ENCODE measurements at places on chromosomes 5 and 9. TPM values are rescaled to one million over a fixed set of nuclear protein-coding genes. Genes with fewer than 3 reads are reported as not detected.

DNA sequence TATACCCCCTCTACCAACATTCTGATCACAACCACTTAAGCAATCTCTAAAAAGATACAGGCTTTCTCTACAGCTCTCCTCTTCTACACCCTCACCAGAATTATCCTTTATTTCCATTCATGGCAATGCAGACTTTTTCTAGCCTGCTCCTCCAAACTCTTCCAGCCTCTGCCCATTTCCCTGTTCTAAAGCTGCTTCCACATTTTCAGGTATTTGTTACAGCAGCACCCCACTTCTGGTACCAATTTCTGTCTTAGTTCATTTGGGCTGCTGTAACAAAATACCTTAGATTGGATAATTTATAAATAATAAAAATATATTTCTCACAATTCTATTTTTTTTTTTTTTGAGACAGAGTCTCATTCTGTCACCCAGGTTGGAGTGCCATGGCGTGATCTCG is 53.0 kb upstream of the DNAH5 start:
- H3K27ac ChIP-seq: no peak overlapping the region
- H3K4me1 ChIP-seq: no peaks in the 10 kb centered on the region
- H3K36me3 ChIP-seq: no peaks in the 10 kb centered on the region
- peaks cover 2% of the 10 kb centered on the region for H3K27me3 ChIP-seq

DNA sequence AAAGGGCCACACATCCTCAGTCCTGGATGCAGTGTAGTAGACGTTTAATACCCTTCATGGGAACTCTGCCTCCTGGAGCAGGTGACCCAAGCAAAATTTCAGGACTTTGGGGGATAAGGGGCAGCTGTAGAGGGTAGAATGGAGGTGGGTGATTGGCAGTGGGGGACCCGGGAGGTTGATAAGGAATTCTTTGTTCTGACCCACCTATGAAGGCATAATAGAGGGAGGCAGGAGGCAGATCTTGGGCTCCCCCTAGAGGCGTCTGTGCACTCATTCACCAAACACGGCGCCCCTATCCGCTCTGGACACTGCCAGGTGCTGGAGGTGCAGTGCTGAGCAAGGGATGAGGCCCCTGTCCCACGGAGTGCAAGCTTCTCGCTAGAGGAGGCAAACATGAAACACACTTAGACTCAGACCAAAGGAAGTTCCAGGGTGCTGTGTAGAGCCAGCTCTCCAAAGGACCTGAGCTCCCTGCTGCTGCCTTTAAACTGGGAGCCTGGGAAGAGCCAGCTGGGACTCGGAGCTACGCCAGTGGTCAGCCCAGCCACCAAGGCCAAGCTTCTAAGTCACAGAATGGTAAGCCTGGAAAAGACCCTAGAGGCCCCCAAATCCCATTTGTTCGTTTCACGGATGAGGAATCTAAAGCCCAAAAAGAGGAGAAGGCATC is 7.7 kb downstream of the IL17B start:
- H3K4me1 ChIP-seq: peaks cover 5% of the 10 kb centered on the region
- no peak overlapping the region for H3K4me3 ChIP-seq
- peaks cover 8% of the 10 kb centered on the region for H3K36me3 ChIP-seq
- H3K27ac ChIP-seq: no peak overlapping the region

- H3K27me3 ChIP-seq: peaks cover 32% of the 10 kb centered on the region
- H3K4me3 ChIP-seq: no peak overlapping the region
- H3K4me1 ChIP-seq: peaks cover 4% of the 10 kb centered on the region
- no peaks in the 10 kb centered on the region for H3K36me3 ChIP-seq
- H3K27ac ChIP-seq: no peak overlapping the region
Observed at GRCh38 chr5:6700074-6700684, 13.1 kb upstream of the TENT4A start.

The RANBP3L gene
- not detected for total RNA-seq

The CCL27 gene
- total RNA-seq: 0.43 TPM

- H3K4me1 ChIP-seq: peaks cover 14% of the 10 kb centered on the region
- DNase-seq: no peak
- peaks cover 6% of the 10 kb centered on the region for H3K27me3 ChIP-seq
- no peaks in the 10 kb centered on the region for H3K36me3 ChIP-seq
- no peak overlapping the region for H3K27ac ChIP-seq
- H3K4me3 ChIP-seq: peak overlapping the region; percentile 26
Observed at GRCh38 chr9:129751841-129752801, 721 bp downstream of the PTGES start.

DNA sequence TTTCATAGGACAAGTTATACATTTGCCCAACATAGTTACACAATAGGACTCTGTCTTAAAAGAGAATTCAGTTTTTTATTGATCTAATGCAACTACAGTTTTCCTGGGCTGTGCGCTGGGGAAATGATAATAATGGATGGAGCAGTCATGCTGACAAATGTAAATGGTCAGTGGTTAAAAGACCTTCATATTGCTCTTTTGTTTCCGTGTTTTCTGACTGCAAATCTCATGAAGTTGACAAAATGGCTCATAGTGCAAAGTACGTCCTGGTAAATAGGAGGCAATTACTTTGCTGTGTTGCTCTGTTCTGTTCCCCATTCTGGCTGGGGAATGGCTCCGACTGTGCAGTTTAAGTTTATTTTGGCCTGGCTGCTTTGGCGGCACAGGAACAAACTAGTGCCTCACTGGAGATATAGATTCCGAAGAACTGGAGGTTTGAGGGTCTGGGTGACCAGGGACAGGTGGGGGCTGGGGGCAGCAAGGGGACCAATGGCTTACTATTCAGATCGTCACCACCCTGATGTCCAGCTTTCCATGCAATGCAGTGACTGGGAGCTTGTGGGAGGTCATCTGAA is 54.3 kb downstream of the PTTG1 start:
- peaks cover 72% of the 10 kb centered on the region for H3K36me3 ChIP-seq
- H3K27me3 ChIP-seq: no peaks in the 10 kb centered on the region
- DNase-seq: no peak

- H3K36me3 ChIP-seq: no peaks in the 10 kb centered on the region
- H3K4me3 ChIP-seq: no peak overlapping the region
Observed at GRCh38 chr5:7548596-7548995, 152.7 kb downstream of the ADCY2 start.

DNA sequence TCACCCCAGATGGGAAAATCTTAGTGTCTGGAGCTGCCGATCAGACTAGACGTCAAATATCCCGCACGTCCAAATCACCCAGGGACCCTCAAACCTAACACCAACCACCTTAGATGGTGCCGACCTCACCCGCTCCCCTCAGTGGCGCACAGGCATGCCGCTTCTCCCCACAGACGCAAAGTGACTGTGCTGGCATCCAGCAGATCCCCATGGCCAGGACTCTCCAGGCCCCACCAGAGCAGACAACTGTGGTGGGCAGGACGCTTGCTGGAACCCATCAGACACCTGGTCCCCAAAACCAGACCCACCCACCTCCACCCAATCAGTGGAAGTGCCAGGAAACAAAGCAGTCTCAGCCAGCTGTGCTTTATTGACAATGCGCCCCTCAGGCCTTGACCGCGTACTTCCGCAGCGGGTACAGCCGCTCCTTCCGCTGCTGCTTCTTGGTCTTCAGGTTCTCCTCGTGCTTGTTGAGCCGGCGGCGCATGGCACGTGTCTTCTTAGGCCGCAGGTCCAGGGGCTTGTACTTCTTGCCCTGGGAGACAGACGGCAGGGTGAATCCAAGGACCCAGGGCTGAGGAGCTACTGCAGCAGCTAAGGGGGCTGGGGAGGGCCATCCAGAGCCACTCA is 4.1 kb downstream of the RPL35 start:
- H3K36me3 ChIP-seq: peaks cover 47% of the 10 kb centered on the region
- H3K4me3 ChIP-seq: peak overlapping the region; percentile 10
- H3K4me1 ChIP-seq: peaks cover 38% of the 10 kb centered on the region
- H3K27ac ChIP-seq: peak overlapping the region; percentile 55

The IL3 gene
- 0.25 TPM for total RNA-seq

- H3K4me3 ChIP-seq: no peak overlapping the region
- H3K27me3 ChIP-seq: no peaks in the 10 kb centered on the region
- no peak for DNase-seq
- H3K27ac ChIP-seq: no peak overlapping the region
- peaks cover 53% of the 10 kb centered on the region for H3K4me1 ChIP-seq
- H3K36me3 ChIP-seq: no peaks in the 10 kb centered on the region
Observed at GRCh38 chr9:75907923-75908322, 17.4 kb downstream of the PCSK5 start.

The LRRTM2 gene
- not detected for total RNA-seq

The STING1 gene
- total RNA-seq: 43.7 TPM

The AKNA gene
- 166 TPM for total RNA-seq

The NME5 gene
- total RNA-seq: not detected

The DND1 gene
- total RNA-seq: 2.9 TPM

- H3K4me1 ChIP-seq: no peaks in the 10 kb centered on the region
- DNase-seq: no peak
- H3K27me3 ChIP-seq: no peaks in the 10 kb centered on the region
- H3K27ac ChIP-seq: no peak overlapping the region
Observed at GRCh38 chr9:91812191-91812590, 137.8 kb downstream of the ROR2 start.

DNA sequence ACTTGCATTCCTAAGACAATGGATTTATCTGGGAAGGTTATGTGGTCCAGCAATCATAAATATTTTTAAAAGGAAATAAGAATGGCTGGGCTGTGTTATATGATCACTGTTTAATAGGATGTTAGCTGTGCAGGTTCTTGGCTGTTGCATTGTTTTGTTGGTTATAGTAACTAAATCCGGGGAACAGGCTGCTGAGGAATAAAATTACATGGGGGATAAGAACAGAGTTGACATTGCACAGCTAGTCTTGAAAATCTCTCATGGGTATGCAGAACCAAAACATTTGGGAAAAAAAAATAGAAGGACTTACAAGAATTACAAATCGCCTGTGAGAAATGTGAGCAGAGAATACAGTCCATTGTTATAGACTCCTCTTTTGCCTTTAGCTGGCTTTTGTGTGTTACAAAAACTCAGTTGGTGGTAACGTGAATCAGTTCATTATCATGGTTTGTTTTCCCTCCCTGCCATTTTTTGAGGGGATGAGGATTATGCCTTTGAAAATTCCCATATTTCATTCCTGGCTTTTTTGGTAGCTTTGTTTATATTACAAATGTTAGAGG is 375.3 kb upstream of the DAB2 start:
- H3K27me3 ChIP-seq: peaks cover 2% of the 10 kb centered on the region
- no peaks in the 10 kb centered on the region for H3K4me1 ChIP-seq
- H3K4me3 ChIP-seq: no peak overlapping the region

DNA sequence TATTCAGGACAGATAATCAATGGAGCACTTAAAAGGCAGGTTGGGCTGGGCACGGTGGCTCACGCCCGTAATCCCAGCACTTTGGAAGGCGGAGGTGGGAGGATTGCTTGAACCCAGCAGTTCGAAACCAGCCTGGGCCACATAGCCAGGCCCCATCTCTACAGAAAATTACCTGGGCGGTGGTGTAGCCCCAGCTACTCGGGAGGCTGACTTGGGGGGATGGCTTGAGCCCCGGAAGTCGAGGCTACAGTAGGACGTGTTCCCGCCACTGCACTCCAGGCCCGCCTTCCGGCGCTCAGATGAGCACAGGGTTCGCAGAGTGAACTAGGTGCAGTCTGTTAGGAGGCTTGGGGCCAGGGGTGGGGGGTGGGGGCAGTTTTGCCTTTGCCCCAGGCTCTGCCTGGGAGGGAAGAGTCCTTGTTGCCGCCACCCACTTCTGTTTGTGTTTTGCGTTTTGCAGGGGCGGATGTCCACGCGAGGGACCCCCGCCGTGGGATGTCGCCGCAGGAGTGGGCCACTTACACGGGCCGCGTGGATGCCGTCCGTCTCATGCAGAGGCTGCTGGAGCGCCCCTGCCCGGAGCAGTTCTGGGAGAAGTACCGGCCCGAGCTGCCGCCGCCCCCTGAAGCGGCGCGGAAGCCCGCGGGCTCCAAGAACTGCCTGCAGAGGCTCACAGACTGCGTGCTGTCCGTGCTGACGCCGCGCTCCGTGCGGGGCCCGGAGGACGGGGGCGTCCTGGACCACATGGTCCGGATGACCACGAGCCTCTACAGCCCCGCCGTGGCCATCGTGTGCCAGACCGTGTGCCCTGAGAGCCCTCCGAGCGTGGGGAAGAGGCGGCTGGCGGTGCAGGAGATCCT is 85.2 kb downstream of the ANKRD33B start:
- no peak for DNase-seq
- peaks cover 3% of the 10 kb centered on the region for H3K36me3 ChIP-seq
- H3K27me3 ChIP-seq: peaks cover 7% of the 10 kb centered on the region
- no peak overlapping the region for H3K27ac ChIP-seq
- peaks cover 20% of the 10 kb centered on the region for H3K4me1 ChIP-seq

GRCh38 chr9:104836235-104836634 is 72.3 kb downstream of the NIPSNAP3B start:
- no peaks in the 10 kb centered on the region for H3K36me3 ChIP-seq
- H3K27ac ChIP-seq: no peak overlapping the region
- peaks cover 5% of the 10 kb centered on the region for H3K4me1 ChIP-seq
- no peaks in the 10 kb centered on the region for H3K27me3 ChIP-seq

GRCh38 chr5:41524174-41524573 is 13.8 kb upstream of the PLCXD3 start:
- H3K27ac ChIP-seq: no peak overlapping the region
- no peaks in the 10 kb centered on the region for H3K27me3 ChIP-seq
- no peak overlapping the region for H3K4me3 ChIP-seq
- H3K36me3 ChIP-seq: no peaks in the 10 kb centered on the region
- no peak for DNase-seq

DNA sequence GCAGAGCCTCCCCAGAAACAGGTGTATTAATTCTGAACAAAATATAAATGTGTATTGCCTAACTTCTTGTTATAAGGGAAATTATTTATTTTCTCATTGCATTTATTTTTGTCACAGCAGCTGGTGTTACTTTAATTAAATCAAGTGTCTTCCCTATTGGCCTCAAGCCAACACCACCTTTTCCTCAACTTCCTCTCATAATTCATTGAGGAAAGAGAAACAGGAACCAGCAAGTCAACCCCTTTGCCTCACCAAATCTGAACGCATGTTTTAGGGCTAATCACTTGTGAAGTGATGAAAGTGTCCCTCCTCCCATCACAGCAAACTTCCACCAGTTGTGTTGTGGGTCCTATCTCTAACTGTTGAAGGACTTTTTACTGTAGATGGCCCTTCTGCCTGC is 73.1 kb downstream of the DIRAS2 start:
- no peak overlapping the region for H3K27ac ChIP-seq
- no peaks in the 10 kb centered on the region for H3K36me3 ChIP-seq
- H3K4me3 ChIP-seq: no peak overlapping the region
- no peak for DNase-seq

The SPEF2 gene
- total RNA-seq: 8.4 TPM

Measured in activated CD8-positive, alpha-beta T cell treated with anti-CD3 and anti-CD28 coated beads for 36 hours (primary cell).